KBM-7 (cell line): ENCODE measurements at places on chromosomes 2 and 18.

- DNase-seq, result no peak
These were observed 258.5 kb downstream of the ALK start for GRCh38 chr2:29662861-29663260.

GRCh38 chr2:71827524-71827901 lies 320.1 kb downstream of the CYP26B1 start:
- DNase-seq, result no peak

DNA sequence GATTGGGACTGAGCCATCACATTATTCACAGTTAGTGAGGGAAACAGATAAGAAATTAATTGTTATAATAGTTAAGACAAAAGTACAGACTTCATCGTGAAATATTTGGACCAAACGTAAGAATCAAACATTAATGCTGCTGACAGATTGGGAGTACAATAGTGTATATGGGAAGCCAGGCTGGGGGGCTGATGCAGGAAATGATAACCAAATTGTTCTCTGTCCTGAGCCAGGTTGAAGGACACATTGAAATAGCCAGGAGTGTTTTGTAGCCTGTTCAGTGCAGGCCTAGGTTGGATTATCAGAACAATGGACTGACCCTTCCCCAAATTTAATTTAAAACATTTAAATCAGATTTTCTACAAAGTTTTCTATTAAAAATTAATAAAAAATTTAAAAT lies 203.2 kb downstream of the BABAM2 start:
- DNase-seq, result no peak

- no peak for DNase-seq
These were observed 1481.6 kb upstream of the PIK3C3 start for GRCh38 chr18:40473221-40474029.

GRCh38 chr2:98552499-98553179 lies 55.7 kb downstream of the COA5 start:
- DNase-seq, result no peak

DNA sequence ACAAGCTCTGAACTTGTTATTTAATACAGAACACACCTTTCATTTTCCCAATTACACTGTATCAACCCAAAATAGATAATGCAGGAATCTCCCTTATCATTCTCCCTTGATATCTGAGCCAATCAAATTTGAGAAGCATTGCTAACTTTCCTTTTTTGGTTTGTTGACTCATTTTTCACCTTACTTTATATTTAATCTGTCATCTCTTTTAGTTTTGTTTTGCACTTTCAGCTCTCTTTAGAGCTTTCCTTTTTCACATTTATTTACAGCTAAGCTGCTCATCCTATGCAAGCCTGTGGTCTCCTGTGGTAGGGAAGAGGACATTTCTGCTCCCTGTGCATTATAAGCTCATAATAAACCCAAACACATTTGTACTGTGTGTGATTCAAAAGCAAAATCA lies 50.1 kb downstream of the ITGAV start:
- no peak for DNase-seq

- DNase-seq, result no peak
These were observed 67.0 kb downstream of the TTC21B start for GRCh38 chr2:165886487-165887146.

DNA sequence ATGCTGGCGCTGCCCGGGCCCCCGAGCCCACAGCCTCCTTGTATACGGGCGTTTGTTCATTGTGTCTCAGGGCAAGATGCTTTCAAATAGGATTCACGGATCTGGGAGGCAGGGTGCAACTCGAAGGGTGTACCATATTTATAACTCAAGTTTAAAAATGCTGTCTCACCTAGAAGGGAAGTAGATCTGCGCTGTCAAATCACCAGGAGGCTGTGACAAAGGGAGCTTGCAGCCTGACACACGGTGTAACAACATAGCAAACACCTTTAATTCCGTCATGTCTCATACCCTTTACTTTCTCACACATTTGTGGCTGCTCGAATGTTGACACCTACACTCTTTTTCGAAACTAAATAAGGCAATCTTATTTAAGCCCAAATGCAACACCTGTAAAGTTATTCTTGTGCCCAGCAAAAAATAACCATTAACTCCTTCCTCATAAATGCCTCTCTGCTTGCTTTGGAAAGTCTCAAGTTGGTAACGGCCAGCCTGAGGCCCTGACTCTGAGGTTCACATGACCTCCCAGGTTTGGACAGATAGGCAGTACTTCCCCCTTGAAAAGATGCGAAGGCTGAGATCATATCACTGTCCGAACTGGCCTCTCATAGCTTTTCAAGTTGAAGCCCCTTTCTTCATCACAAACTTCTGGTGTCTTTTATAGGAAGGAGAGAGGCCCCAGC lies 11.6 kb downstream of the ZEB2 start:
- DNase-seq, result peak; percentile 57

- no peak for DNase-seq
These were observed 48.5 kb upstream of the HNRNPA3 start for GRCh38 chr2:177164131-177164530.

GRCh38 chr2:28150236-28150915 lies 242.3 kb upstream of the FOSL2 start:
- no peak for DNase-seq

DNA sequence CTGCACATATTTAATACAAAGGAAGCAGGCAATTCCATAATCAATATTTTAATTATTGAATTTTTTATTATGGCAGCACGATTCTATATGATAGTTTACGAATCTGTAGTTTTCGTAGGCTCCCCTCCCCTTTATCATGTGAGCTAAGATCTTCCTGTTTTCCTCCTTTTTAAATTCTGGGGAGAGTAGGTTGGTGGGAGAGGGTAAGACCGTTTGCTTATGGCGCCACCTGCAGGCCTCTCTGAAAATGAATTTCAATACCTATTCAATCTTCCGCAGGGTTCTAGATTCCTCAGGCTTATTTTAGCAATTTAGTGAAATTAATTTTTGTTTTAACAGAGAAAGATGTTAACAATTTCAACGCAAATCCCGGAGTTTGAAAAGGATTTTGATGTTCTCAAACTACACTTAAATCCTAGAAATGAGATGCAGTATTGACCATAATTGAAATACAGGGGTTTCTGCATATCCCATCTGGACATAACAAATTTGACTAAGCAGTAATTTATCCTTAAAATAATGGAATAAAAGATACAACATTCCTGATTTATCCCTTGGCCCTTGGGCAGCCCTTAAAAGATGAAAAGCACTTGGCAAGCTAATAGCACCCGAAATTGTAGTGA lies 12.8 kb upstream of the GBX2 start:
- DNase-seq, result peak; percentile 86

DNA sequence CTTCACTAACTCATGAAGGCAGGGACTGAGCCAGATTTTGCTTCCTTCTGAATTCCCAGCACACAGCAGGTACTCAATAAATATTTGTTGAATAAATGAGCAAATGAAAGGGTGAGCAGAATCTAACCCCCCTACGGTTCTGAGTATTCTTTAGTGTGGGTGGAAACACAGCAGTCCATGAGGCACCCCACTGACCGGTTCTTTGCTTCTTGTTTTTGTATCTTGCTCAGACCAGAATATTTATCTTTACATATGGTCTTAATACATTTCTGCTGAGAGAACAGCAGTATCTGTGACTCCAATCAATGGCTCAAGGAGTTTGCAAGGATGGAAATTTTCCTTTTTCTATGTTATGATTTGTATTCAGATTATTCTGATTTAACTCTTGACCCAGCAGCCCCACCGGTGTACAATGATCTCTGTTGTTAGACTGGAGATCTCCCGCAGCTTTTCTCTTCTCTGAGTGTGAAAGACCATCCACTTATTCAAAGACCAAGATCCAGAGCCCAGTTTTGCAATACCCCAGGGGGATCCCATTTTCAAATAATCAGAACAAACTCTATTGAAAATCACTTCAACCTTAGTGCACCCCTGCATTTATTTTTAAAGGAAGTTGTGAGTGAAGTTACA lies 506.5 kb upstream of the TNP1 start:
- no peak for DNase-seq

DNA sequence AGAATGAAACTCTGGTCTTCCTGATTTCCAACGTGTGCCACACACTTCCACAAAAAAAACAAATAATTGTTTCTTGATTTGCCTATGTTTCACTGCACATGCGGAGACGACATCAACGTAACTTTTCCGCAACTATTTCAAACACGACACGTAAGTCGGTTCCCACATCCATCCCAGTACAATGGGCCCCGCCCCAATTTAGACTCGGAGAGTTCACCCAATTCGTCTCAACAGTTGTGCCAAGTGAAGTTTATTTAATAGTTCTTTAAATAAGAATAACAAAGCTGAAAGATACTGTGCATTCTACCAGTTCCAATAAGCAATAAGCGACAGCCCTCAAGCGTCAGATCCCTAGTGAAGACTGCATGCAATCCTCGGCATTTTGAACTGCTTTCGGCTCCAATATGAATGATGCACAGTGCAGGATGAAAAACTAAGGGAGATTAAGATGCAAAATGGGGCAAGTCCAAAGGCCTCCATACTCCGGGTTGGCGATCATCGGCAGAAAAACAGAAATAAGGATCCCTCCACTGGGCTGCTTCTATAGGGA lies 664 bp downstream of the CCT4 start:
- no peak for DNase-seq

DNA sequence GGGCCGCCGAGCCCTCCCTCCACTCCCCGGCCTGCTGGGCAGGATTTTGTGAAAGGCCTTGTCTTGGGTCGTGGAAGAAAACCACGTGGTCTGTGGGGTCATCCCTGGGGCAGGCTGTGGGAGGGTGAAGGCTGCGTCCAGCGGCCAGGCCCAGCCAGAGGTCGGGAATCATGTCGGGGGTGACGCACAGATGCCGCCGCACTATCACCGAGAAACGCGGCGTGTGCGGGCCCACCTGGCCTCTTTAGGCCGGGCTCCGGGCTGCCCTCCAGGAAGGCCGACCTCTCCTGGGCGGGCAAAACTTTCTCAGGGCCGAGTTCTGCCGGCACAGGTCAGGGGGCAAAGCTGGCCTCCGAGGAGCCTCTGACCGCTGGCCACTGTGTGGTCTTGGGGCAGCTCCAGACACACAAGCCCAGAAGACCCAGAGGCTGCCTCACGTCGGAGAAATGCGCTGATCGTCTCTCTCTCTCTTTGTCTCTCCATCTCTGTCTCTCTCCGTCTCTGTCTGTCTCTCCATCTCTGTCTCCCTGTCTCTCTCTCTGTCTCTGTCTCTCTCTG lies 28.4 kb downstream of the NFATC1 start:
- no peak for DNase-seq

- peak; percentile 43 for DNase-seq
These were observed 49.3 kb upstream of the DNAJC10 start for GRCh38 chr2:182666674-182667314.

DNA sequence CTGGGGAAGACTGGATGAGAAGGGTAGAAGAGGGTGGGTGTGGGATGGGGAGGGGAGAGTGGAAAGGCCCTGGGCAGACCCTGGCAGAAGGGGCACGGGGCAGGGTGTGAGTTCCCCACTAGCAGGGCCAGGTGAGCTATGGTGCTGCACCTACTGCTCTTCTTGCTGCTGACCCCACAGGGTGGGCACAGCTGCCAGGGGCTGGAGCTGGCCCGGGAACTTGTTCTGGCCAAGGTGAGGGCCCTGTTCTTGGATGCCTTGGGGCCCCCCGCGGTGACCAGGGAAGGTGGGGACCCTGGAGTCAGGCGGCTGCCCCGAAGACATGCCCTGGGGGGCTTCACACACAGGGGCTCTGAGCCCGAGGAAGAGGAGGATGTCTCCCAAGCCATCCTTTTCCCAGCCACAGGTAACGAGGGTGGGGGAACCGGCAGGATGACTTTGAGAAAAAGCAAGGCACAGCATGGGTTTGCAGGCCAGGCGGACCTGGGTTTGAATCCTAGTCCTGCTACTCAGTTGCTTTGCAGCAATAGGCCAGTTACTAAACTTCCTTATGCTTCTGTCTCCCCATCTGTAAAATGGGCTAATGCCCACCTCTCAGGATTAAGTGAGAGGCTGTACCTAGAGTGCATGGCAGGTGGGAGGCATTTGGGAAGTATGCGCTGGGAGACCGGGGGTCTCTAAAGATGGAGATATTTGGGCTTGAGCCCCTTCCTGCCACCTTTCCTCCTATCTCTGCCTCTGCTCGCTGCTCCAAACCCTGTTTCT lies at the start of gene INHA:
TSS of gene INHA (plus strand) at position 74 of the 765 bp plus-strand sequence. CDS start at position 139, 65 bp downstream.
- no peak for DNase-seq

DNA sequence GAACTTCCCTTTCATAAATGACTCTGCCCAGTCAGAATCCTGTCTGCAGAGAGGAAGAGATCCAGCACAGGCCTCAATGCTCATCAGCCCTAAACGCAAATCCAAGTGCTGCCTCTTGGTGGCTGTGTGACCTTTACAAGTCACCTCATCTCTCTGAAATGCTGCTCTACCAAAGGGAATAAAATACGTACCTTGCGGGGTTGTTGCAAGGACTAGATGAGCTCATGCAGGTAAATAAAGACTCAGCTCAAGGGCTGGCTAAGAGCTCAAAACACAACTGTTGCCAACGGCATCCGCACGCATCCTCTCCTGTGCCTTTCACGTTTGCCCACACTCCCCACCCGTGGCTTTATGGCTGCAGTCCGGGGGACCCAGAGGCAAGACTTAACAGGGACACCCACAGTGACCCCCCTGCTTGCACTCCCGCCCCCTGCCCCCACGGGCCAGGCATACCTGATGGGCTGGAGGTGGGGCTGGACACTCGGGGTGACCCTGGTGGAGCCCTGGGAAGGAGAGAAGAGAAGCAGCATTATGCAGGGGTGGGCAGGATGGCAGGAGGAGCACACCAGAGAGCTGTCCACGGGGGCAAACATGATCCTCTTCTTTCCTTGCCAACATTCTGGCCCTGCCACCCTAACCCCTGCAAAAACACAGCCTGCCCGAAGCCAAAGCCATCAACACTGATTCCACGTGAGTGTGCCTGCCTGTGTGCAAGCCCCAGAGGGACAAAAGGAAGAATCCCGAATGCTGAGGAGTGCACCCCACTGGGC lies 102.6 kb downstream of the TNS1 start:
- DNase-seq, result peak; percentile 27

DNA sequence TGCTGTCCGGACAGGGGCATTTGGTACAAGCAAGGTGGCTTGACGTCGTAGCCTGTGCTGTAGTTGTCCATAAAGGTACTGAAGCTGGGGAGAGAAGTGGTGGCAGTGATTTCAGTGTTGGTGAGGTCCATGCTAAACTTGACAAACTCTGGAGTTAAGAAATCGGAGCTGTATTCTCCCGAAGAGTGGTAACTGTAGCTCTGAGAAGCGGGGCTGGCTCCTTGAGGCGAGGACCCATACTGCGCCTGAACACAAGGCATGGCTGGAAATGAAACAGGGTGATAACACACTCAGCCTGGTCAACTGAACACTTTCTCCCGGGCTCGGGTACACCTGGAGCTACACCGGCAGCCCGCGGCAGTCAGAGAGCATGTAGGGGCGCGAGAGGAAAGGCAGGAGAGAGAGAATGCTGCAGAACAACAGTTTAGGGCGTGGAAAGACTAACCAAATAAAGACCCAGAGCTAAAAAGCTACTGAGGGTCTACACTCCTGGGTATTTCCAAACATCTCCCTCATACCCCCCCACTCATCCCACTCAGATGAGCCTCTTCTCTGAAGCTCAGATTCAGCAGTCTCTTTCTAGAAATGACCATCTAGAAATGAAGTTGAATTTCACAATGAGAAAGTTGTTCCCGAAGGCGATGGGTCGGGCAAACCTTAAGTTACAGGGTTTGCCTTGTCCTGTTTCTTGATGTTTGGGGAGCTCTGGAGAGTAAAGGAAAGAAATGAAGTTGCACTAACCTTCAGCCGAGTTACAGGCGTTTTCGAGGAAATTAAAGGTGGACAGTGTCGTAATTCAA lies 2.4 kb downstream of the NR4A2 start:
- DNase-seq, result no peak
